Ureter (tissue), 1 donor: ENCODE measurements at places on chromosomes 16 and 17.

DNA sequence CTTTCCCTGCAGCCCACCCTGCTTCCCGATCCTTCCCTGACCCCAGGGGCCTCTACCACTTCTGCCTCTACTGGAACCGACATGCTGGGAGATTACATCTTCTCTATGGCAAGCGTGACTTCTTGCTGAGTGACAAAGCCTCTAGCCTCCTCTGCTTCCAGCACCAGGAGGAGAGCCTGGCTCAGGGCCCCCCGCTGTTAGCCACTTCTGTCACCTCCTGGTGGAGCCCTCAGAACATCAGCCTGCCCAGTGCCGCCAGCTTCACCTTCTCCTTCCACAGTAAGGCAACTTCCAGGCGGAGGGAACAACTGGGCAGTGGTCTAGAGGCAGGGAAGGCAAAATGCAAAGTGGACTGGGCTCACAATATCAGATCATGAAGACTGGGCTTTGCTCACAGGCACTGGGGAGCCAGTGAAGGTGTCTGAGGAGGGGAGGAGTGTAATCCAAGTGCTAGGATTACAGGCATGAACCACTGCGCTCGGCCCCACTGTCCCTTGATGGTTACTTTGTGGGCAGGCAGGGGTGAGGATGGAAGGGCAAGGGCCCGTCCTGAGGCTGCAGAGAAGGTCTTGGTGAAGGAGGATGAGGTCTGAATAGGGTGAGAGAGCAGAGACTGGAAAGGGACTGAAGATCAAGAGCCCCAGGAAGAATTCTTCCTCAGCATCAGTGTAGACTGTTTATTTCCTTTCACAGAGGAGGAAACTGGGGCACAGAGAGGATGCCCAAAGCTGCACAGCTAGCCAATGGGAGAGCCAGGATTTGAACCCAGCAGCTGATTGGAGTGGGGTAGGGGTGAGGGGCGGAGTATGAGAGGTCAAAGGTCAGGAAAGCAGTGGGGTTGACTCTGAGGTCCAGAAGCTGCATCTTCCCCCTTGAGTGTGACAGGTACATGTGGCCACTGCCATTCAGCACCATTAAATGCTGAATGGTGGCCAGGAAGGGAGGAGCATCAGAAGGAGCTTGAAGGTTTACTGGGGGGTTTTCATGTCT, 16.5 kb upstream of the ADGRG3 start:
- no peak for DNase-seq

DNA sequence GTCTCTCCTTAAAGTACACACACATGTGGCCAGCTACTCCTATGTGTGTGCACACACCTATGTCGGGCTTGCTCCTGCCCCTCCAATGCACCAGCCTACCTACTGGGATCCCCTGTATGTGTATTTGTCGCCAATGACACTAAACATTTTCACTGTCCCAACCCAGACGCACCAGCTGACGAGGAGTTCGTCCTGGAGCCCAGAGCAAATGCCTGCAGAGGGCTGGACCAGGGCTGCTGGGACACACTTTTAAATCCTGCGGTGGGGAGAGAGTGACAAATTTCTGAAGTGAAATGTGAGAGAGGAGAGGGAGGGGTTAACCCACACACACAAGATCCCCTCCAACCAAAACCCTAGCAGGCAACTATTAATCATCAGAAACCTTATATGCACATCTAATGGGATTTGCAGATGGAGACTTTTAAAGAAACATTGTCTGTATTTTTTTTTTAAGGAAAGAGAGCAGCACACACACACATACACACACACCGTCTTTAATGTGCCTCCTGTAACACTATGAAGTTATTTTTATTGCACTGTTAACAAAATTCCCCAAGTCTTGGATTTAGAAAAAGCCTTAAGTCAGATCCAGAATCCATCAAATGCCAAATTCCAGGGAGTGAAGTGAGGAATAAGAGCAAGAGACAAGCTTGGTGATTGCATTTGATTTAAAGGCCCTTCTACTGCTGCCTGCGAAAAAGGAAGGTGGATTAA, at the start of gene MEOX1:
Gene MEOX1, minus strand, starts transcription at position 224 of the 714 bp plus-strand sequence. CDS start 388 bp downstream, outside the sequence.
- DNase-seq, result no peak

DNA sequence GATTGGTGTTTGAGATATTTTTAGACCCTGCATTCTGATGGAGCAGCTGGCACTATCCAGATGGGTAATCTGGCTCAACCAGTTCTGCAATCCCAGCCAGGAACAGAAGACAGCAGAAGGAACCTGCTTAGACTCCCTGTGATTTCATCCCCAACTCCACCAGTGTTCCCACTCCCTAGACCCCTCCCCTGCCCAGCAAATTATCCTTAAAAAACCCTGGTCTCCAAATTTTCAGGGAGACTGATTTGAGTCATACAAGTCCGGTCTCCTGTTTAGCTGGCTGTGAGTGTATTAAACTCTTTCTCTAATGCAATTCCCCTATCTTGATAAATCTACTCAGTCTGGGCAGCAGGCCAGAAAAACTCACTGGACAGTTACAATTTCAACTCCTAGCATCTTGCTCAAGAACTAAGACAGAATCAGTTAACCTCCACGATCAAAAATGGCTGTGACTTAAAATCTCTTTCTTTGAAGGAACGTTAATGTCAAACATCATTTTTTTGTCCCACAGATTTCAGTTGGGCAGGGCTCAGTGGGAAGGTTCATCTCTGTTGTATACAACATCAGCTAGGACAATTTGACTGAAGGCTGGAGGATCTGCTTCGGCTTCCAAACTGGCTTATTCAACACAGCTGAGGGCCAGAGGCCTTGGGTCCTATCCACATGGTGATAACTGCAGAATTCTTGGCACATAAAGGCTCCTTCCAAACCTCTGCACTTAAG, 4.9 kb upstream of the RBL2 start:
- DNase-seq, result peak; percentile 79

DNA sequence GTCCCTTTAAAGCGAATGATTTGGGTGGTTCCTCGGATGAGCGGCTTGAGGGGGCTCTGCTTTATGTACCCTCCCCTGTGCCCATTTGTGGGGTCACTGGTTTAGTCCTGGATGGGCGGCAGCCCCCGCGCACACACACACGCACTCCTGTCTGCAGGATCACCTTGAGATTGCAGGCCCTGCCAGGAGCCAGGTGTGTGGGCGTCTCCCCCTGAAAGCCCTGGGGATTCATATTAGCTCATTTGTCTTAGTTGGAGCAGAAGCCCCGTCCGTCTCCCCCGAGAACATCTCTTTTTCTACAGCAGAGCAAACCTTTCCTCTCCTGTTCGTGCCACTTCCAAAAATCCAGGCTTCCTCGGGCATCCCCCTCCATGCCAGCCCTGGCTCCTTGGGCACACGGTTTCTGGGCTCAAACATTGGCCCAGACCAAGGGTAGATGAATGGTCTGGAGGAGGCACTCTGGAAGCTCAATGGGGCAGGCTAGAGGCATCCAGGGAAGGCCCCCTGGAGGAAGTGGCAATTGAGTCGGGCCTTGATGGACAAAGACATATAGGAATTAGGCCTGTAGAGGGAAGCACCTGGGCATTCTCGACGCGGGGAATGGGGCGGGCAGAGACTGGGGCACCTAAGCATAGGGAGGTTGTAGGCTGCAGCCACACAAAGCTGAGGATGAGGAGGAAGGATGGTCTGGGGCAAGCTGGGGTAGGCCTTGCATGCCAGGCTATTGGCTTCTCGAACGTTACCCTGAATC, 218.5 kb upstream of the GSE1 start:
- DNase-seq, result no peak

DNA sequence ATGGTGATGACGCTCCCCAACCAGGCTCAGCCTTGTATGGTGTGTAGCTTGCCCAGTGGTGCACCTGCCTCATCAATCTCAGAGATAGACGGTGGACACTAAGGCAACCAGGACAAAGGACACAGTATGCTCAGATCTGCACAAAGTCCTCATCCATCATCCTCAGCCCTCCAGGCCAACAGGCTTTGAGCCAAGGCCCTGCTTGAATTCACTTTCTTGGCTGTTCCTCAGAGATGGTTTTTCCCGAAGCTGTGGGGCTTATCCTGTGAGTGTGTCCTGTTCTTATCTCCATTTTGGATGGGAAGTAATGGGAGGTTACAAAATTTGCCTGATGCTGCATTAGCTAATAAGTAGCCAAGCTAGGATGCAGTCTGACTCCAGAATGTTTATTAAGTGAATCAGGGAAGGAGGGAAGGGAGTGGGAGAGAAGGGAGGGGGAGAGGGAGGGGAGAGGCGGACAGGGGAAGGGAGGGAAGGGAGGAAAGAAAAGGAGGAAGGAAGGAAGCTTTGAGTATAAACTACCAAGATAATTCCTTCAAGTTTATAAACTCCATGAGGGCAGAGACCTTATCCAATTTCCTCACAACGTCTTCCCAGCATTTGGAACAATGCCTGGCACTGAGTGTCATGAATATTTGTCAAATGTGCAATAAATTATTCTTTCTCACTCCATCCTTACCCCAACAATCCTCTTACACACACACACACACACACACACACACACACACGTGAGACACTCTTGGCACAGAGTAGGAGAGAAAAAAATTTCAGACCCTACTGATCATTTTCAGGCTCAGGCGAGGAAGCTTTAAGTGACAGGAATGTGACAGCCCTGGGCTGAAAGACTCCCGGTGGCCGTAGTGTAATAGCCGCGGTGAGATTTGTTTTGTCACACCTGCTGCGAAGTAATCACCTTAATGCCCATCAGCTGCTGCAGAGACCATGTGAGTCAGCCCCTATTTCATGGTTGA, 84.3 kb downstream of the BMERB1 start:
- peak; percentile 53 for DNase-seq

- no peak for DNase-seq
These were observed 24.1 kb downstream of the HMOX2 start for GRCh38 chr16:4500272-4500671.

DNA sequence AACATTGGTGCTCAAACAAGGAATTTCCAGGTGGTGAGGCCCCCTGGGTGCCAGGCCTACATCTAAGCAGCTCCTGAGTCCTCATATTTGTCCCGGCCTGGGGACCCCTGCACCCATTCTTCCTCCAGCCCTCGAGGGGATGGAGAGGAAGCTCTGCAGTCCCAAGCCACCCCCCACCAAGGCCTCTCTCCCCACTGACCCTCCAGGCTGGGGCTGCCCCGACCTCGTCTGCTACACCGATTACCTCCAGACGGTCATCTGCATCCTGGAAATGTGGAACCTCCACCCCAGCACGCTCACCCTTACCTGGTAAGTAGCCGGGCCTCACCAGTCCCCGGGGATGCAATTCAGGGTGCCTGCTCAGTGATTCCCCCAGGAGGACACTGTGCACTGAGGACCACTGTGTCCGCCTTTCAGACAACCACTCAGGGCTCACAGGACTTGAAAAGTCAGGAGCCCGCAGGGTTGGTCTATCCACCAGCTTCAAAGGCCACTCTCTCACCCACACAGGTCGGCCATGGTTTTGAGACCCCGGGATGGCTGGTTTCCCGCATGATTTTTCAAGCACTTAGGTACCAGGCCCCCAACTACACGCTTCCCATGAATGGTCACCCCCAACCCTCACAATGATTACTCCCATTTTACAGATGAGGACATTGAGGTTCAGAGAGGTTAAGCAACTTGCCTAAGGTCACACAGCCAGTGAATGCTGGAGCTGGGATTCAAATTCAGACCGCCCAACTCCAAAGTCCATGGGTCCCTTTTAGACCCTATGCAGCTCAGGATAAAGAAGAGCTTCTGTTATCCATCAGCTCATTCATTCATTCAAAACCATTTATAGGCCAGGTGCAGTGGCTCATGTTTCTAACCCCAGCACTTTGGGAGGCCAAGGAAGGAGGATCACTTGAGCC, 32.4 kb downstream of the IL21R start:
- peak; percentile 28 for DNase-seq

DNA sequence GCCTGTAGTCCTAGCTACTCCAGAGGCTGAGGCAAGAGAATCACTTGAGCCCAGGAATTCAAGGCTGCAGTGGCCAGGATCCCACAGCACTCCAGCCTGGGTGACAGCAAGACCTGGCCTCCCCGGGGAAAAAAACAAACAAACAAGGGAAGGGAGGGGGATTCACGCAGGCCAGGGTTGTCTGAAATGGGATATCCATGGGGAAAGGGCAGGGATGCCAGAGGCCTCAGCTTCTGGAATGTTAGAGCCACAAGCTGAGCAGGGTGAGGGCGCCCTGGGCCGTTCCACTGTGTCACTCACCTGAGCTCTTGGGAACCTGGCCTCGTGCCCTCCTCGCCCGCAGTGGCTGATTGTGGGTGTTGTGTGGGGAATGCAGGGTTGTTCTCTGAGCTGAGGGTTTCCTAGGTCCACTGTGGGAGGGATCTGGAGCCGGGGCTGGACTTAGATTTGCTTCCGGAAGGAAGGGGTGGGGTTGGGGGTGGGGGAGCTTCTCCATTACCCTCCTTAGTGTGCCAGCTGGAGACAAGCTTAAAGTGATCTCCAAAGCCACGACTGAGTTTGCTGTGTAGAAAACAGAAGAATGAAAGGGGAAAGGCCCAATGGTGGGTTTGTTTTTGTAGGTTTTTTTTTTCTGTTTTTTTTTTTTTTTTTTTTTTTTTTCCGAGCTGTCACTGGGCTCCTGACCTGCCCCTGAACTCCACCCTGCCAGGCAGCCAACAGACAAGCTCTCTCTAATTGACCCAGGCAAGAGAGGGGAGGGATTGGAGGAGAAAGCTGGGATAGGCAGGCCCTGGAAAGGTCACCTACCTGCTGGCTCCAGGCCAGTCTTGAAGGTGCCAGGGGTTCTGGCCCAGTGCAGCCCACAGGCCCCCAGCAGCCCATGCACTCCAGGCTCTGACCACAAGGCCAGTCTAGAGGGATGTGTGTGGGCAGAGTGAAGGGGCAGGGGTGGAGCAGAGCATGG, at the start of gene SULT1A1:
Gene SULT1A1, minus strand, starts transcription at position 414 of the 964 bp plus-strand sequence. CDS start 1,189 bp downstream, outside the sequence.
- peak; percentile 50 for DNase-seq

DNA sequence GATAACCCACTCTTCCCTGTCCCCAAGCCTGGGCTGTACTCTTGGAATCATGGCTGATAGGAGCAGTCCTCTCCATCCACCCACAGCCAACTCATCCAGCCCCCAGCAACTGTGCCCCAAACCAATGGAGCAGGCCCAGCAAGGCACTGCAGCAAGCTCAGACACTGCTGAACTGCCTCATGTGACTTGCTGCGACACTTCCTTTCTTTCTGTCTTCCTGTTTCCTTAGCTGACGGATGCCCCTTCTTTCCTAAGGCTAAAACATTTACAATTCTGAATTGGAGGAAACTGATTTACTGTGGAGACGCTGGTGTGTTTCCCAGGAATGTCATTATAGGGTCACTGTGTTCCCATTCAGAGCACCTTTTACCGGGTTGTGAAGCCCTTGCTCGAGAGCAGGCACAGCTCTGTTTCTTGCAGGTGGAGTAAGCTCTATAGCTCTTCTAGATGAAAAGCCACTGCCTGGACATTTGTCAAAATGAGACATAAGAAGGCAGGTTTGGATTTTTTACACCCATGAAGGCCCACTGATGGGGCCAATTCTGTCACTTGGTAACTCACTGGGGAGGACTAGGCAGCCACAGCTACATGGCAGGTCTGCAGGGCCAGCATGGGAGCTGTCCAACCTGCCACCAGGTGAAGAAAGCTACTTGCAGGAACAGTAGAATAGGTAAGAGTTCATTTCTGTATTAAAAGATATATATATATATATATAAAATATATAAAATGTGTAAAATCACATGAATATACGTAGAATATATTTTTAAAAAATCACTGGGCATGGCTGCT, 27.4 kb downstream of the TMEM11 start:
- no peak for DNase-seq

DNA sequence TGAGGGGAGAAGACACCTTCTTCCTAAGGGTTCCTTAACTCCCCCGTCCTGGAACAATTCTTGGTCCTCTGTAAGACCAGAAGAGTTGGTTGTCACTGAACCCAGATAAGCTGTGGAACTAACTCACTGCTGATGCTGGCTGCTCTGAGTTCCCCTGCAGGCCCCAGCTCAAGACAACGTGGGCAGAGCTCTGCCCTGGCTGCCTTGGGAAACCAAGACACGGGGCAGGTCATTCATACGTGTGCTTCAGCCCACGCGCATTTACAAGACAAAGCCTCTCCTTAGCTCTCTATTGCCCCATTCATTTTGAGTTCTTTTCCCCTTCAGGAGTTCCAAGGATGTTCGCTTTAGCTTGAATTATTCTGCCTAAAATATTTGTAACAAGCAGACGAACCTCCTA, 3.4 kb upstream of the NAT9 start:
- no peak for DNase-seq
